ENCODE measurements at places on chromosomes 1 and 21. TPM values are rescaled to one million over a fixed set of nuclear protein-coding genes. Genes with fewer than 3 reads are reported as not detected.

IFI44L gene
- 1.2 TPM for total RNA-seq

LTN1 gene
- total RNA-seq = 21.1 TPM

DNAJC11 gene
- total RNA-seq = 64.0 TPM

S100A9 gene
- 0.18 TPM for total RNA-seq

FCRLB gene
- 1.3 TPM for total RNA-seq

RASSF5 gene
- total RNA-seq = 0.54 TPM

BNIPL gene
- total RNA-seq = under 0.01 TPM

OR2T11 gene
- not detected for total RNA-seq

PIK3R3 gene
- 17.9 TPM for total RNA-seq

DRAXIN gene
- total RNA-seq = 0.09 TPM

C1orf115 gene
- 29.7 TPM for total RNA-seq

DYNLT5 gene
- total RNA-seq = 0.94 TPM

AXDND1 gene
- not detected for total RNA-seq

FCRL2 gene
- not detected for total RNA-seq

CCDC185 gene
- not detected for total RNA-seq

SPRR2B gene
- total RNA-seq = not detected

SLC25A24 gene
- 39.7 TPM for total RNA-seq

DNAJC8 gene
- 55.9 TPM for total RNA-seq

EXO1 gene
- 10.6 TPM for total RNA-seq

KRTAP19-3 gene
- total RNA-seq = not detected

LRRC38 gene
- not detected for total RNA-seq

ABCA4 gene
- total RNA-seq = 4.0 TPM

ITLN2 gene
- 0.18 TPM for total RNA-seq

NHLH1 gene
- total RNA-seq = not detected

AUNIP gene
- total RNA-seq = 3.9 TPM

GBP4 gene
- 2.4 TPM for total RNA-seq

GPR3 gene
- total RNA-seq = 0.09 TPM

BLACAT1 gene
- not detected for total RNA-seq

RNU1-4 gene
- 5,329 TPM for total RNA-seq

GPR52 gene
- 0.54 TPM for total RNA-seq

ATP13A2 gene
- 44.9 TPM for total RNA-seq
